ENCODE measurements at places on chromosomes 11 and 22. TPM values are rescaled to one million over a fixed set of nuclear protein-coding genes. Genes with fewer than 3 reads are reported as not detected.

GRCh38 chr11:65650547-65651338, 12.0 kb downstream of the RELA start:
- peak; percentile 45 for ATAC-seq

DNA sequence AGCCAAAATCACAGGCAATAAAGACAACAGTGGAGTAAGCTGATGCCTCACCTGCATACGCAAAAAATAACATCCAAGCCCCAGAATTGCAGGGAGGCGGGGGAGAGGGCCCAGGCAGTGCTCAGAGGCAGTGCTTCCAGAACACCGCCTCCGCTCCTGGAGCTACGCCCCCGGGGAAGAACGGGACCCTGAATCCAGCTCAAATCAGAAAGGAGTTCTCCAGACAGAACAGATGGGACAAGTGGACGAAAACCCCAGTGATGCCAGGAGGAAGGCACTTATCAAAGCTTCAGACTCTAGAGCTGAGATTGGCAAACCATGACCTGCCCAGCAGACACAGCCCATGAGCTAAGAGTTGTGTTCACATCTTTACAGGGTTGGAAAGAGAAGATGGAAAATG, 683.9 kb downstream of the TBC1D22A start:
- ATAC-seq = no peak

- ATAC-seq = no peak
Measured at GRCh38 chr11:96319898-96320656, 22.9 kb downstream of the MAML2 start.

Gene MRGPRE
- total RNA-seq = not detected

- ATAC-seq = no peak
Measured at GRCh38 chr11:43516316-43516850, 157.7 kb downstream of the TTC17 start.

GRCh38 chr11:118048472-118049370, 28.2 kb upstream of the TMPRSS4 start:
- no peak for ATAC-seq

Gene WEE1
- total RNA-seq = 18.4 TPM

Gene NUMA1
- 117 TPM for total RNA-seq

GRCh38 chr11:12048936-12049790, 40.7 kb upstream of the DKK3 start:
- no peak for ATAC-seq

Gene PVALB
- total RNA-seq = not detected

- no peak for ATAC-seq
Measured at GRCh38 chr11:92411431-92411830, 186.8 kb downstream of the FAT3 start.

Gene GSTT2
- 1.1 TPM for total RNA-seq

Gene ASCL2
- total RNA-seq = 2.0 TPM

Gene TBX1
- 1.1 TPM for total RNA-seq

Data from esophagus mucosa (tissue), 1 donor.